ENCODE measurements at places on chromosomes 2 and 18.

GRCh38 chr2:199186301-199186751, 271.4 kb downstream of the SATB2 start:
- peak; percentile 60 for DNase-seq

DNA sequence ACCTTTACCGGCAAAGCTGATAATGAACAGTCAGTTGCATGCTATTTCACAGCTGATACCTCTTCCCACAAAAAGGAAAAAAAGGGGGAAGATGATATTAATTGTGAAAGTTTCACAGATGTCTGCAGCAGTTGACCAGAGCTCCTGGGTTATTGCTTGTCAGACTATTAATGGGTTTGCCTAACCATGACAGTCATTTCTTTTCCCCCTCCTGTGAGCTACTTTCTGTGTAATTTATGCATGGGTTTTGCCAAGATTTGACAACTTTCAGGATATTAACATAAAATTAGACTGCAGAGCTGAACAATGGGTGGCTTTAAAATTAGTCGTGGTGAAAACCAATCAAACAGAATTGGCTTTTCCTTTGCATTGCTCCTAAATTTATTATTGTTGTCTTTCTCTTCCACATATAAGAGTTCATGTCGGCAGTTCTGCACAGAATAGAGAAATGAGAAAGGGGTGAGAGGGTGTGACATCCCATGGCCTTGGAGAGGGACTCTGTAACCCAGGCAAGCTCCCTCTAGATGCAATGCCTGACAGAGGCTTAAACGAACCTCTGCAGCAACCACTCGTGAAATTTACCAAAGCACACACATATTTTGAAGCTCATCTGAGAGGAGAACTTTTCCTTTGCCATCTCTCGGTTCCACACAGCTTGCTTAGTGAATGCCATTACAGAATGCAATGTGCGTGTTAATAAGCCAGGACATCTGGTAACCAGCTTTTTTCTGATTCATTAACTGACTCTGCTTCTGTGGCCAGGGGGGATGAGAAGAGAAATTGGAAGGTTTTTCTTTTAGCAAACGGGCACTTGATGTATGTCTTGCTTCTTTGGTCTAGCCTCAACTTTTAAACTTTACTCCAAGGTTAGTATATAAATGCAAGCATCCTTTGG, 82.2 kb upstream of the ITGA4 start:
- DNase-seq, result no peak

DNA sequence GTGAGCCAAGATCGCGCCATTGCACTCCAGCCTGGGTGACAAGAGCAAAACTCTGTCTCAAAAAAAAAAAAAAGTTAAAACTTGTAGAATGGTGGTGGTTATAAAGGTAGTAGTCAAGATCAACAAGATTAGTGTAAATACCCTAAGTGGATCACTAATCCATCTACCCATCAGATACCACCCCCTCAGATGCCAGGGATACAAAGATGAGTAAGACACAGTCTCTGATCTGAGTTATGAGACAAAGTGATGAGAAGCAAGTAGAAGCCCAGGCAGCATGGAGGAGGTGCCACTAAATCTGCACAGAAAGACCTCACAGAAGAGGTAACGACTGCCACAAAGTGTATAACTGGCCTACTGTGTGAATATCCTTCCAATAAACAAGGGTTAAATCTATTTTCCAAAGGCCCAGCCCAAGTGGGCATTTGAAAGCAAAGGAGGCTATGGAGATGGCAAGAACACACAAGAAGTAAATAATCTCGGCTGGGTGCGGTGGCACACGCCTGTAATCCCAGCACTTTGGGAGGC, 20.2 kb downstream of the NFE2L2 start:
- no peak for DNase-seq

DNA sequence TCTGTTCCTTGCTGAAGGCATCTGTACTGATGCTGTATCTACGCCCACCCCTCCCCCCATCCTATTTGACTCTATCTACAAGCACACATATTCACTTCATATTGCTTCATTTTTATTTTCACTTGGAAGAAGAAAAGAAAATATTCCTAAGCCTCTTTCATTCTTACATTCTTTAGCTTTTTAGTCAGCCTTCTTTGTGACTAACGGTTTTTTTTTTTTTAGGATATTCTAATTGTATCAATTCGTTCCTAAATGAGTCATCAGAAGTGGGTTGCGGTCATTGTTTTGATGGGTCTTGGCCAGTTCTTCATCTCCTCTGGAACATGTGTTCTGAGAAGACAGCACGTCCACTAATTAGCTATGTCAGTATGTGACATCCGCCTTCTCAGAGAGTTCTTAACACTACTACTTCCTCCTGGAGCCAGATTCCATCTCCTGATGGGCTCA, 88.7 kb downstream of the MYO1B start:
- no peak for DNase-seq

GRCh38 chr18:79778291-79778791, 19.4 kb upstream of the KCNG2 start:
- DNase-seq, result no peak

DNA sequence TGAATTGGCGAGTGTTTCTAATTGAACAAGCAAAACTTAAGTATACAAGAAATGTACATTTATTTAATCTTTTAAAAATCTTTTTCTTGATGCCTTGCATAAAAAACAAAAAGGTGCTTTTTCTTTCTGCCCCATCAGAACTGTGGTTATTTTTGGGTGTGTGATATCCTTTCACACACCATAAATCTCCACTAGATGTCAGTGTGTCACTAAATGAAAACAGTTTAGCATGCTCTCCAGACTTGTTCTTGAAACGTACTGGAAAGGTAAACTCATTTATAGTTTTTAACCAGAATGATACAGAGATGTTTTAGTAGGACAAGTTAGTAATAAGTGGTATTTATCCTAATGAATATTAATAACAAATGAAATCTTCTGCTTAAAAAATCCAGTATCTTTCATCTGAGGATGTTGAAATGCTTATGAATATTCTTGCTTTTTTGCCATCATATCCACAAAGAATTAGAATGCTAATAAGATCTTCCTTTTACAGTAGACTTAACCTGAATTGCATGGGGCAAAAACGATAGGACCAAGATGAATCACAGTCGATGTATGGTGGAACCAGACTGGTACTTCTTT, 96.8 kb downstream of the UBE2E3 start:
- DNase-seq, result peak; percentile 68

- DNase-seq, result no peak
Measured at GRCh38 chr18:55732227-55733106, 144.5 kb upstream of the TCF4 start.

GRCh38 chr18:55343396-55344073, 244.5 kb downstream of the TCF4 start:
- DNase-seq, result peak; percentile 60

- DNase-seq, result no peak
Measured at GRCh38 chr2:43265421-43265820, 39.0 kb upstream of the ZFP36L2 start.

GRCh38 chr2:38158378-38159118, 82.6 kb upstream of the CYP1B1 start:
- DNase-seq, result no peak

- no peak for DNase-seq
Measured at GRCh38 chr2:134320930-134321329, 67.1 kb downstream of the MGAT5 start.

DNA sequence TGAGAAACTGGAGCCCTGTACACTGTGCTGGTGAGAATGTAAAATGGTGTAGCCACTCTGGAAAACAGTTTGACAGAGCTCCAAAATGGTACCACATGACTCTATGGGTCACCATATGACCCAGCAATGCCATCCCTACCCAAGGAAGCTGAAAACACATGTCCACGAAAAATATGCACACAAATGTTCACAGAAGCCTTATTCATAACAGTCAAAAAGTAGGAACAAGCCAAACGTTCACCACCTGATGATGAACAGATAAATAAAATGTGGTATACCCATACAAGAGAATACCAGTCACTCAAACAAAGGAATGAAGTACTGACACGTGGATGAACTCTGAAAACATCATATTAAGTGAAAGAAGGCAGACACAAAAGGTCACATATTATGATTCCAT, 4.6 kb downstream of the AFG3L2 start:
- no peak for DNase-seq

GRCh38 chr2:159134979-159135378, 151.5 kb downstream of the WDSUB1 start:
- no peak for DNase-seq

GRCh38 chr2:111706481-111707001, 177.5 kb downstream of the ANAPC1 start:
- no peak for DNase-seq

DNA sequence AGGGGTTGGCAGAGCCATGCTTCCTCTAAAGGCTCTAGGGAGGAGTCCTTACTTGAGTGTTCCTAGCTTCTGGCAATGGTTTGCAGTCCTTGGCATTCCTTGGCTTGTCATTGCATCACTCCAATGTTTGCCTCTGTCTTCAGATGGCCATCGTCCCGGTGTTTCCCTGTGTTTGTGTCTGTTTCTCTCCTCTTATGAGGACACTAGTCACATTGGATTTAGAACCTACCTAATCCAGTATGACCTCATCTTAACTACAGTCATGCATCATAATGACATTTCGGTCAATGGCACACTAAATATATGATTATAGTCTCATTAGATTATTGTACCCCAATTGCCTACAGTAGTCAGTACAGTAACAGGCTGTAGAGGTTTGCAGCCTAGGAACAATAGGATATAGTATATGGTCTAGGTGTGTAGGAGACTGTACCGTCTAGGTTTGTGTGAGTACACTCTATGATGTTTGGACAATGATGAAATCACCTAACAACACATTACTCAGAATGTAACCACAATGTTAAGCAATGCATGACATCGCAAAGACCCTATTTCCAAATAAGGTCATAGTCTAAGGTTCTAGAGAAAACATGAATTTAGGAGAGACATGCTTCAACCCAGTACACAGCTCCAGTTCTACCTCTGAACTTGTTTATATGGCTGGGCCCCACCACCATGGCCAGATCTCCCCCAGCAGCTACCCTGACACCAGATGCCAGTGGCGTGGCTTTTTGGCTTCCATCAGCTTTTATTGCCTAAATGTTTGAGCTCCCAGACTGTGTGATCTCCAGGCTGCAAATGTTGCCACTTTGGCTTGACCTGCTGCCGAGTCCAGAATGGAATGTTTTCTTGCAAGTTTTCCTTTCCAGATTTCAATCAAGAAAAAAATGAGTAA, 22.1 kb downstream of the SRD5A2 start:
- DNase-seq, result no peak

- no peak for DNase-seq
Measured at GRCh38 chr18:52437161-52437560, 97.2 kb downstream of the DCC start.

- no peak for DNase-seq
Measured at GRCh38 chr18:21911551-21911950, 171.0 kb downstream of the MIB1 start.

GRCh38 chr18:59681521-59682004, 15.7 kb downstream of the CCBE1 start:
- no peak for DNase-seq

DNA sequence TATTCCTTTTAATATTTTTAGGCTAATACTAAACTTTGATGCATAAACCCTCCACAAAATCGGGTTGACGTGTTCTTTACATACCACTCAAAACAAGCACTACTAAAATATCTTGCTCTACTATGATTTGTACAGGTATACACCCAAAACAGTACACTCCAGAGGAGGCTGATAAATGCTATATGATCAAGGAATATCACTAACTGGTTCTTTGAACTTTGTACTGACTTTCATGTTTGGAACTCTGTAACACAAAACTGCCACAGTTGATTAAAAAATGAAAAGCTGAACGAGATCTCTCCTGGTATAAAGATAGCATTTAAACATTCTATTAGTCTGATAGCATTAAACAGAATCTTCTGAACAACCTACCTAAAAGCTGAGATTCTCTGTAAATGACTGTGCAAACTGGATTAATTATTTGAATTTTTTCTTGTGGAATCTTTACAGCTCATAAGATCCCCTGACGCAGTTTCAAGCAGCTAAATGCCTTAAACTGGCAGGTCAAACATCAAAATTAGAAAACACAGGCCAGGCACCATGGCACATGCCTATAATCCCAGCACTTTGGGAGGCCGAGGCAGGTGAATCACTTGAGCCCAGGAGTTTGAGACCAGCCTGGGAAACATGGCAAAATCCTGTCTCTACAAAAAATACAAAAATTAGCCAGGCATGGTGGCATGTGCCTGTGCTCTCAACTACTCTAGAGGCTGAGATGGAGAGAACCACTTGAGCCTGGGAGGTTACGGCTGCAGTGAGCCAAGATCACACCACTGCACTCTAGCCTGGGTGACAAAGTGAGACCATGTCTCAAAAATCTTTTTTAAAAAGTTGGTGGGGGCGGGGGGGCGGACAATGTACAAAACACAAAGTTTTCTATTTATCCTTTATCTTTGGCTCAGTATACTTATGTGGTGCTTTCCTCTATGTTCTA, 150.6 kb downstream of the EXOC6B start:
- no peak for DNase-seq

DNA sequence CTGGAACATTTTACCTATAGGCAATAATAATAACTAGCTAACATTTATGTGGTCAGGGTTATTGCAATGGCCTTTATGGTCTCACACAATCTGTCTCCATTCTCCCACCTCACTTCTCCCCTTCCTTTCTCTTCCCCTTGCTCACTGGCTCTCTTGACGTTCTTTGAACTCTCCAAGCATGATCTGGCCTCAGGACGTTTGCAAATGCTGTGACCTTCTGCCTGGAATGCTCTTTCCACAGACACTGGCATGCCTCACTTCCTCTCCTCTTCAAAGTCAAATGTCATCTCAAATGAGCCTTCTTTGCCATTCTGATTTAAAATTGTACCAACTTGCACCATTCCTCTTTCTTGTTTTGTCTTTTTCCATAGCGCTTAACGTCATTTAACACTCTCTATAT, 25.3 kb upstream of the GCG start:
- DNase-seq, result no peak

DNA sequence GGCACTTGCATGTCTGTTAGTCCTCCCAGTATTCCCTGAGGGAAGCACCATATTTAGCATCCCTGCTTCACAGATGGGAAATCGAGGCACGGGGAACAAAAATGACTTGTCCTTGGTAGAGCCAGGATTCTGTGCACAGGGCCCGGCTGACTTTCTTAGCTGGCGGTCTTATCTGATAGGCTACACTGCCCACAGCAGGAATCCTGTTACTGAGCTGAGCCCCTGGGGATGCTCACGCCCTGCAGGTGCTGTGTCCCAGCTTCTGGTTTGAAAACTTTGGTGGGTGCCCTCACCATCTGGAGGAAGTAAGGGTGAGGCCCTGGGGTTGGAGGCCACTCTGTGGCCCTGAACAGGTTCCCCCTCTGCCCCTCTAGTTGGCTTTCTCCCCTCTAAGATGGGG, 68.4 kb upstream of the MCFD2 start:
- no peak for DNase-seq

GRCh38 chr2:213710164-213710563, 425.9 kb downstream of the SPAG16 start:
- DNase-seq, result no peak

GRCh38 chr18:8468921-8469335, 140.3 kb upstream of the RAB12 start:
- DNase-seq, result no peak

- no peak for DNase-seq
Measured at GRCh38 chr18:69916412-69916811, 31.3 kb downstream of the CD226 start.

GRCh38 chr2:113131352-113132185, 4.2 kb downstream of the IL1RN start:
- DNase-seq, result no peak
